ENCODE measurements at places on chromosomes 7 and 10. TPM values are rescaled to one million over a fixed set of nuclear protein-coding genes. Genes with fewer than 3 reads are reported as not detected.

TMEM176B gene
- 124 TPM for total RNA-seq

DNA sequence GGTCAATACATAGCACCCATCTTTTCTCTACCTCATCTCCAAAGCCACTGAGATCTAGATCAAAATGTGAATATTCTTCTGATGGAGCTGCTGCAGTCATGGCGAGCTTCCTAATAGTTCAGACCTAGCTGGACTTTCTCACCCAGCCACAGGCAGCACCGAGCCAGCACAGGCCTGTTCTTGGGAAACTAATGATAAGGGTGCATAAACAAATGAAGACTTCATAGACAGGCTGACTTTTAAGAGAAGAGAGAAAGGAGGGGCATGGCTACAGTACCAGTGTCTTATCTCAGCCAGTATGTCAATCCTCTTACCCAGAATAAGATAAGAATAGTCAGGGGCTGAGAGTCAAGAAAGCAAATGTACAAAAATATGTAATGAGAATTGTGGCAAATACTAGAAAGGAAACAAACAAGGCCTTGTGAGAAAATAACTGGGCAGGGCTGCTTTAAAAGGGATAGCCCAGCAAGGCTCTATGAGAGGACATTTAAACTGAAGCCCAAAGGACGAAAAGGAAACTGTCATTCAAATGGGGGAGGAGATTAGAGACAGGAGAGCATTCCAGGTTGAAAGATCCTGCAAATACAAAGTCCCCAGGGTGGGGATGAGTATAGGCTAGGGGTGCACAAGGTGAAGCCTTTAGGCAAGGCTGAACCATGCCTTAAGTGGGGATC, 21.8 kb upstream of the CDK14 start:
- H3K4me1 ChIP-seq: no peaks in the 10 kb centered on the region
- H3K27me3 ChIP-seq: no peaks in the 10 kb centered on the region
- no peaks in the 10 kb centered on the region for H3K36me3 ChIP-seq
- H3K4me3 ChIP-seq: no peak overlapping the region
- peak; percentile 52 for DNase-seq

DNA sequence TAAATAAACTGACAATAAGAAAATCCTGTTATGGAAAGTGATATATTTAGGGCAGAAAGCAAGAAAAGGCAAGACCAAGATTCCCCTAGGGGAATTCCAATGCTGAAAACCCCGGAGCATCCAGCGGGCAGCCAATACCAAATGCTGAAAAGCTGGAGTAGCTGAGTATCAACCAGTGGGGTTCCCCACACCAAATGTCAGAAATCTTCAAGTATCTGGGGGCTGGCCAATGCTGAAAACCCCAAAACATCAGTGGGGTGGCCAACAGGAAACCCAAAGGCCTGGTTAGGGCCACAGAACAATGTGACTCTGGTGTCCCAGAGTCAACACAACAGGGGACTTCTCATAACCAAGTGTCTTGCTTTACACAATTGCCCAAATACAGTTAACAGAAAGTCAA, 271.8 kb upstream of the CACNA2D1 start:
- H3K4me1 ChIP-seq: no peaks in the 10 kb centered on the region
- H3K36me3 ChIP-seq: no peaks in the 10 kb centered on the region
- no peak overlapping the region for H3K27ac ChIP-seq
- no peak overlapping the region for H3K4me3 ChIP-seq
- DNase-seq: no peak

PSD gene
- total RNA-seq: 0.61 TPM

- no peaks in the 10 kb centered on the region for H3K36me3 ChIP-seq
- H3K27me3 ChIP-seq: no peaks in the 10 kb centered on the region
- no peak overlapping the region for H3K4me3 ChIP-seq
- no peak for DNase-seq
Measured at GRCh38 chr10:120530699-120531098, 73.7 kb downstream of the PLPP4 start.

DNA sequence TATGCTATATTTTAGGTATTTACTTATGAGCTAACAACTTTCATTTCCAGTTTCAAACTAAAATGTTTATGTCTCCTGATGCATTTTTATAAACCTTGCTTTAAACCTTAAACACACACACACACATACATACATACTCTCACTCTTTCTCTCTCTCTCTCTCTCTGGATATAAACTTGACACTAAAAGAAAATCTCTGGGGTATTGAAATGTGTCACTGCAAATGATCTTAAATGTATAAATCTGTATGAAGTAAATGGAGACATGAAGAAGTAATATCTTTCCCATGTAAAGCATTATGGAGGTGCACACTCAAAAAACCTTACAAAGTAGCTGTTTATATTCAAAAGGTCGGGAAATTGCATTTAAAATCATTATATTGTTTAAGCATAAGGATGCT, 37.0 kb downstream of the RELN start:
- H3K27me3 ChIP-seq: no peaks in the 10 kb centered on the region
- no peaks in the 10 kb centered on the region for H3K36me3 ChIP-seq
- no peak for DNase-seq
- H3K27ac ChIP-seq: no peak overlapping the region
- no peaks in the 10 kb centered on the region for H3K4me1 ChIP-seq

DNA sequence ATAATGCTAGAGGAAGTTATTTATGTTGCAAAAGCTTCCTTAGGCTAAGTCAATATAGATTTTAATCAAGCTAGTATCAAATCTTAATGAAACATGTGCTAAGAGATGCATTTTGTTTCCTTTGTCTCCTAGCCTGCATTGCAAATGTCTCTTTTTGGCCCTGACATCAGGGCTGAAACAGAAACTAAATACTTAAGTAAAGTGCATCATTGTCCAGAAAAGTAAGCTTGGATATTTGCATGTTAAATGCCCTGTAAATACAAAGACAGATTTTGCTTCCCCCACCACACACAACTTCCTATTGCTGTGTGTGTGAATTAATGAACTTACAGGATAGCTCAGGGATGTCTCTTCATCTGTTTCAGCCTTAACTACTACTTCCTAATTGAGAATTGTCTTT, 10.0 kb upstream of the STAMBPL1 start:
- no peaks in the 10 kb centered on the region for H3K27me3 ChIP-seq
- peaks cover 6% of the 10 kb centered on the region for H3K4me1 ChIP-seq
- H3K36me3 ChIP-seq: no peaks in the 10 kb centered on the region

PPP1R17 gene
- total RNA-seq: not detected

GRCh38 chr10:20622531-20623211, 274.4 kb downstream of the NEBL start:
- no peaks in the 10 kb centered on the region for H3K36me3 ChIP-seq
- peaks cover 2% of the 10 kb centered on the region for H3K4me1 ChIP-seq

ITGA8 gene
- 0.75 TPM for total RNA-seq

TMEM236 gene
- total RNA-seq: 2.5 TPM

DNA sequence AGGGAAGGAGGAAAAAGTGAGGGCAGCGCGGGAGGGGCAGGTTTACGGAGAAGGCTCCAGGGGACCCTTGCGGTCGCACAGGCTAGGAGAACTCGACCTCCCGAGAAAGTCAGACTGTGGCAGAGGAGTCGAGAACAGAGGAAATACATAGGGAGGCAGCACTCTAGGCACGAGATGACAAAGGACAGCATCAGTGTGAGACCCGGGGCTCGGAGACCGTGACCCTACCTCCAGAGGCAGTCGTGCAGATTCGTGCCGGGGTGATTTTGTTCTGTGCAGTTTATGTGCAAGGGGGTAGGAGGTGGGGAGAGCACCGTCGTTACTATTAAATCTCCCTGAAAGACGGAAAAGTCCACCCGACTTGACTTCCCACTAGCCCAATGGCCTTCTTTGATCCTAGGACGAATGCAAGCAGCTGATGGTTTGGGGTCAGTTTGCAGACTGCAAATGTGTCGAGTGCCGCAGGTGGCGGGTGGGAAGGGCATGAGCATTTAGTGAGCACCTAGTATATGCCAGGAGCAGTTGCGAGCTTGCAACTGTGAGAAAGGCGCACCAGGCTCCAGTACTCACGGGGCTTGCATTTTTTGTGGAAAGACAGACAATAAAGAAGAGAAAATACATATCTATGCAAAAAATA, 674 bp upstream of the OSBPL3 start:
- no peaks in the 10 kb centered on the region for H3K36me3 ChIP-seq
- H3K4me1 ChIP-seq: peaks cover 10% of the 10 kb centered on the region
- H3K4me3 ChIP-seq: peak overlapping the region; percentile 73
- H3K27me3 ChIP-seq: no peaks in the 10 kb centered on the region
